ENCODE measurements at places on chromosomes 3 and 15. TPM values are rescaled to one million over a fixed set of nuclear protein-coding genes. Genes with fewer than 3 reads are reported as not detected.

The LRRC31 gene
- total RNA-seq = not detected

The ANKRD34C gene
- total RNA-seq = not detected

The FNDC3B gene
- 37.8 TPM for total RNA-seq

The IGF2BP2 gene
- total RNA-seq = 147 TPM

The MUC4 gene
- not detected for total RNA-seq

The STRIT1 gene
- total RNA-seq = not detected

The AMOTL2 gene
- 105 TPM for total RNA-seq

The LRRIQ4 gene
- total RNA-seq = not detected

The ADAMTSL3 gene
- not detected for total RNA-seq

The SEMA3F gene
- 7.8 TPM for total RNA-seq

The GOLGA6B gene
- total RNA-seq = not detected

The GMPPB gene
- total RNA-seq = 89.7 TPM

The MELTF gene
- total RNA-seq = 3.7 TPM

The CIB2 gene
- total RNA-seq = 12.1 TPM

The SPTBN5 gene
- 0.18 TPM for total RNA-seq

The ELL3 gene
- total RNA-seq = 20.0 TPM

The ABI3BP gene
- 13.3 TPM for total RNA-seq

The CYP19A1 gene
- not detected for total RNA-seq

The FBLN2 gene
- total RNA-seq = 16.1 TPM

The PTH1R gene
- total RNA-seq = 1.6 TPM

The PLSCR5 gene
- not detected for total RNA-seq

The SKOR1 gene
- under 0.01 TPM for total RNA-seq

The SPINK8 gene
- not detected for total RNA-seq

The SCN11A gene
- total RNA-seq = not detected

The C3orf18 gene
- 10.7 TPM for total RNA-seq

The TTLL13 gene
- not detected for total RNA-seq

The GOLGA6D gene
- total RNA-seq = not detected

The CHRNA7 gene
- not detected for total RNA-seq

The ATOSA gene
- total RNA-seq = 4.6 TPM
